ENCODE measurements at places on chromosomes 7 and 10.

DNA sequence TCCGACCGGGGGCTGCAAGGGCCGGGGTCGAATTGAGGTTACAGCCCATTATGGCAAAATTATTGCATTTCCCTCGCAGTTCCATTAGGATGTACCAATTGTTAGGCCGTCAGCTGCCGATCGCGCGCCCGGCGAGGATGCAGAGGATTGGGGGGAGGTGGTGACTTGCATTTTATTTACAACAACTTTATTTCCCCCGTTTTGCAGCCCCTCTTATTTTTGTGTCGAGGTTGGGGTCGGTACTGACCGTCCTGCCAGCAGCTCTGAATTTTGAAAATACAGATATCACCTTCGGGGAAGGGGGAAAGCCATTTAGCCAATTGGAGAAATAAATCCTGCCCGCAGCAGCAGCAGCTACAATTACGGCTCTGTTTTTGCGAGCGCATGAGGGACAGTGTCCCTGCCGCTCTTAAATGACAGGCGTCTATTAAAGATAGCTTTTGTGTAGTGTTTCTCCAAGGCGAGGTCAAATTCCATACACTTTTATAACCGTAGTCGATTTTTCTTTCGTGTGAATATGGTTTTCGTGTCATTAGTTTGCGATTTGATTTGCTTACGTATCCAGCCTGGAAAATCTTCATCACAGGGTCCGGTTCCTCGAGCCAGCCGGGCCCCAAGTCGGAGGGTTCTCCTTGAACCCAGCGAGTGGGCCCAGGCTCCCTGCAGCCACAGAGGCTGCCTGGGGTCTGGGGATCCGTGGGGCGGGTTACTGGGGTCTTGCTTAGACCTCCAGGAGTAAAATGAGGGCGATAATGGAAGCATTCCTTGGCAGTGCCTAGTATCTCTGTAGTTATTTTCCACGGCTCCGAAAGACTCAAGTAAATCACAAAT is 684 bp upstream of the HOXA5 start:
- no peak for DNase-seq

DNA sequence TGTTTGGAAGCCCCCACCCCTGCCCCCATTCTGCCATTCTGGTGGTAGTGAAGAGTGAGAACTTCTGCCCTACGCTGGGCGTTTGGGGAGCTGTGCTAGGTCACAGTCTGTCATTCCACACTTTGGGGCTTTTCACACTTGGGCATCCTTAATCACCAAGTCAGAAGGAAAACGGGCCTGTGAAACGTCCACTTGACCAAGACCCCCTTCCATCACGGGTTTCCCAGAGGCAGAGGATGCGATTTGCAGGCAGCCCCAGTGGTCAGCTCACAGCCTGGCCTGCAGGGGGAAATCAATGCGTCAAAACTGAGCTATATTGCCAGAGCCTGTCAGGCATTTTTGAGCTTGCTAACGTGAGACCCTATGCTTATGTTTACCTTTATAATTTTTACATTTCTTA is 663.3 kb upstream of the MGMT start:
- no peak for DNase-seq

- no peak for DNase-seq
These were observed 55.2 kb downstream of the PWWP2B start for GRCh38 chr10:132452216-132452650.

- DNase-seq: peak; percentile 81
These were observed 346.1 kb upstream of the ANKRD30A start for GRCh38 chr10:36779238-36779846.

DNA sequence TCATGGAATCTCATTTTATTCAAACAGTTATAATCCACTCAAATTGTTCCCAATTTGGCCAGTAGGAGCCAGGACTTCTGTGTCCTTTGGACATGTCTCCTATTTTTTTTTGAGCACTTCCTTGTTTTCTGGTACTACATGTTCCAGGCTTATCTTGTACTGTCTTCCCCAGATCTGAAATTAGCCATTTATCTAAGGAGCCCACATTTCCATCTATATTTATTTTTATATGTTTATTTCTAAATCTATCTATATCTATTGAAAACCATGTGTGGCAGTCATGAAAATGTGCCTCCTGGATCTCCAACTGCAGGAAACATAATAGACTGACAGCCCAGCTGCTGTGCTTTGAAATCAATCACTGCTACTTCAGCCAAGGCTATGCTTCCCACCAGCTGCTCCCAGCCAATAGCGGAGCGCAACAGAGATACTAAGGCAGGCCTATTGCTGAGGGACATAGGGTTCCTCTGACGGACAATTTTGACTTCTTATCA is 147.1 kb downstream of the LRRC4 start:
- DNase-seq: peak; percentile 77

- no peak for DNase-seq
These were observed 53.4 kb upstream of the FHIP2A start for GRCh38 chr10:114767986-114768821.

GRCh38 chr10:116170815-116171250 is 102.2 kb downstream of the GFRA1 start:
- peak; percentile 80 for DNase-seq

- DNase-seq: no peak
These were observed 26.1 kb upstream of the GPAM start for GRCh38 chr10:112209684-112210131.

GRCh38 chr7:100675581-100676350 is 2.2 kb downstream of the GNB2 start:
- no peak for DNase-seq

GRCh38 chr7:150449206-150449952 is 1.1 kb upstream of the GIMAP8 start:
- no peak for DNase-seq

DNA sequence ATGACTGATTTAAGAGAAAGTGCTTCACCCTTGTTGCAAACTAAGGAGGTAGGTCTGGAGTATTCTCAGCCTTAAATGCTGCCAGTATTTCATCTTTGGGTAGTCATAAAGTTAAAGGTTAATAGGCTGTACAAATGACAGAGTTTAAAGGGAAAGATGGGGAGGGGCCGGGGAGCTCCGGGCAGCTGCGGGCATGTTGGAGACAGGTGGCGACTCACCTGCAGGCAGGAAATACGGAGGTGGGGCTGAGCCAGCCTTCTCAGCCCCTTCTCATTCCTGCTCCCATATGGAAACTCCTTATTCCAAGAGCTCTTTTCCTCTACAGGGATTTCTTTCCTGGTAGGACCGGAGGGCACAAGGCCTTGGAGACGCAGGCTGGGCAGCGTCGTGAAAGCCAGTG is 31.8 kb upstream of the HMX3 start:
- peak; percentile 55 for DNase-seq

- DNase-seq: no peak
These were observed 6.7 kb upstream of the BTBD16 start for GRCh38 chr10:122264436-122264835.

DNA sequence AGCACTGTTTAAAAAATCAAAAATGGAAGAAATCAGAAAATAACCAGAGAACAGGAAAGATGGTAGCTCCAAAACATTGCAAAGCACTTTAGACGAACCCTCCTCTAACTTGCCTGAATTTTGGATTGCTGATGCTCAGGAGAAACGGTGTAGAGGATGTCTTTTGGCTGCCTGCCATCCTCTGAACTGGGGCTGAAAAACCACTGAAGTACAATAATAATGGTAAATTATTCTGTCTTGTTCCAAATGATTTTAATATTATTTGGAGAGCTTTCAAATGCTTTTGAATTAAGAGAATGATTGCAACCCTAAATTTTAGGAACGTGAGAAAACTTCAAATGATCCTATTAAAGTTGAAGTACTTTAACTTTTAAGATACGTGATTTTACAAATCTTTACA is 167.3 kb upstream of the SLC13A1 start:
- DNase-seq: no peak

DNA sequence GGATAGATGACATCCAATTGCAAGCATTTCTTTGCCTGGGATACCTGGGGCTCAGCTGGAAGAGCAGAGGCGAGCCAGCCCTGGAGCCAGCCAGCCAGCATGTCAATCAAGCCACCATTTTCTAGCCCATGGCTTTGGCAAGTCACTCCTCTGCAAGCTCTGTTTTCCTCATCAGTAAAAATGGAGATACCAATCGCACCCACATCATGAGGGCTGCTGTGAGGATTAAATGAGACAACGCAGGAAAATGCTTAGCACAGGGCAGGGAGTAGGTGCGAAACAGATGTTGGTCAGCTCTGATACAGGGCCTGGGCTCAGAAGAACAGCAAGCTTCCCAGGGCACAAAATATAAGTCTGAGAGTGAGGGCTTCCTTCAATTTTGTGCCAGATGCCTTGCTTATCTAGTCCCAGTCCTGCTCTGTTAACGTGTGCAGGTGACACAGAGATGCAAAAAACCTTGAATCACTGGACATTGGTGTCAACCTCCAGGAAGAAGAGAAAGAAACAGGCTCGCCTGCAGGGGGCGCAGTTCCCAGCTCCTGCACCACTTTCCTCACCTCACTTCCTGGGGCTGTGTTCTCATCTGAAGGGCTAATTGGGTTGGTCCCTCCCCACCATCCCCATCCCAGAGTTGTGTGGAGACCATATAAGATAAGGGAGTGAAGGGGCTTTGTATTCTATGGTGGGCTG is 72.8 kb upstream of the CACUL1 start:
- no peak for DNase-seq

Measured in NCI-H2171 treated with DMSO at 0.1 percent for 48 hours (cell line).